ENCODE measurements at places on chromosomes 12 and 14.

DNA sequence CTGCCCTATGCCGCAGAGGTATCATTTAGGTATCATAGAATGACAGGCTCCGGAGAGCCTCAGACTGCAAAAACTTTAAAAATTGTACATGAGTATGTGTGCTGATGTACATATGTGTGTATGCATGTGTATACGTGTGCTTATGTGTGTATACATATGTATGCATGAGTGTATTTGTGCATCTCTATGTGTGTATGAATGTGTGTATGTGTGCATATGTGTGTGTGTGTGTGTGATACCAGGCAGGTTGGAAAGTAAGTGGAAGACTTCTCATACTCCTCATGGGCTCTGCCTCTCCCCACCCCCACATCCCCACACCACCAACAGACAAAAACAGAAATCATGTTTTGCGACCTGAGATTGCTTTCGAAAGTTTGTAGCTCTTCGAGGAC, 621 bp upstream of the TMEM117 start:
- peak; percentile 34 for DNase-seq

DNA sequence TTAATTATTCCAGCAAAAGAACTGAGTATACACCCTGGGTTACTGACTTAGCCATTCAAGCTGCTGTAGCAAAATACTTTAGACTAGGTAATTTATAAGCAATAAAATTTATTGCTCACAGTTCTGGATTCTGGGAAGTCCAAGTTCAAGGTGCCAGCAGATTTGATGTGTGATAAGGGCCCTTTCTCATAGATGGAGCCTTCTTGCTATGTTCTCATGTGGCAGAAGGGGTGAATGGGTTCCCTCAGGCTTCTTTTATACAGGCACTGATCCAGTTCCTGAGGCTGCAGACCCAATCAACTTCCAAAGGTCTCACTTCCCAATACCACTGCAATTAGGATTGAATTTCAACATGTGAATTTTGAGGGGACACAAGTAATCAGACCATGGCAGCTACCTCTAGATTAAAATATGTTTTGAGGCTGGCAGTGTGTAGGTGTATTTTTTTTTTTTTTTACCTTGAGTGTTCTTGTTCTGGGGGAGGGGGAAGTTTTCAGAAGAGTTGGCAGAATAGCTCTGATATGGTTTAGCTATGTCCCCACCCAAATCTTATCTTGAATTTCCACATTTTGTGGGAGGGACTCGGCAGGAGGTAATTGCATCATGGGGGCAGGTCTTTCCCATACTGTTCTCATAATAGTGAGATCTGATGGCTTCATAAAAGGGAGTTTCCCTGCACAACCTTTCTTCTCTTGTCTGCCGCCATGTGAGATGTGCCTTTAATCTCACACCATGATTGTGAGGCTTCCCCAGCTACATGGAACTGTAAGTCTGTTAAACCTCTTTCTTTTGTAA, 178.2 kb downstream of the RASSF9 start:
- no peak for DNase-seq

DNA sequence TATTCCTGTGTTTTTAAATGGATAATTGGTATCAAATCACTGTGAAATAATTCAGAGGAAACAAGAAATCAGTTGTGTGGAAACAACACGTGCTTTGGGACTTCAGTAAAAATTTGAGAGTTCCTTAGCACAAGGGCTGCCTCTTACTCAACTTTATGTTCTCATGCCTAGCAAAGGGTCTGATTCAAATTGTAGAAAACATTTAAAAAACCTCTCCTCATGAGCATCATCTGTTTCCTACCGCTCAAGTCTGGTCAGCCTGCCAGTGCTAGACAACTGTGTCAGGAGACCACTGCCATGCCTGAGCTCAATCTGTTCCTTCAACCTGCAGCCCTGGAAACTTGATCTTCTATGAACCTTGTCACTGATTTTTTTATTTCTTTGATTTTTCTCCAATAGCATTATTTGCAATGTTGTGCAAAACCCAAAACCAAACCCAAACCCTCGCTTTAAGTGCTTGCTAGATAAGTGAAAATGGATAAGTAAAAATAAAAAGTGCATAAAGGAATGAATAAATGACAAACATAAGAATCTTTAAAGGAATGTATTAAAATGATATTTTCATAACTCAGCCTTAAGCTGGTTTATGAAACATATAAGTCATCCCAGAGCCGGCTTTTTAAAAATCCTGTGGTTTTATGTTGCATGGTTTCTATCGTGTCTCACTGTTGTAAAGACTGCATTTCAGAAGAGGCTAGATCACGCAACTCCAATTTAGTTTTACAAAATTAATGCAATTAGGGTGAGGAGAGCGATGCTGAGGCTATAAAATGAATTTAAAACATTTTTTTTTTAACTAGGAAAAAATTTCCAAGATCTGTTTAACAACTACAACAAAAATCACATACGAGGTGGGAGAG, 361.2 kb upstream of the PDE3A start:
- no peak for DNase-seq

GRCh38 chr12:123250471-123251383, 17.5 kb downstream of the MTRFR start:
- DNase-seq: no peak

DNA sequence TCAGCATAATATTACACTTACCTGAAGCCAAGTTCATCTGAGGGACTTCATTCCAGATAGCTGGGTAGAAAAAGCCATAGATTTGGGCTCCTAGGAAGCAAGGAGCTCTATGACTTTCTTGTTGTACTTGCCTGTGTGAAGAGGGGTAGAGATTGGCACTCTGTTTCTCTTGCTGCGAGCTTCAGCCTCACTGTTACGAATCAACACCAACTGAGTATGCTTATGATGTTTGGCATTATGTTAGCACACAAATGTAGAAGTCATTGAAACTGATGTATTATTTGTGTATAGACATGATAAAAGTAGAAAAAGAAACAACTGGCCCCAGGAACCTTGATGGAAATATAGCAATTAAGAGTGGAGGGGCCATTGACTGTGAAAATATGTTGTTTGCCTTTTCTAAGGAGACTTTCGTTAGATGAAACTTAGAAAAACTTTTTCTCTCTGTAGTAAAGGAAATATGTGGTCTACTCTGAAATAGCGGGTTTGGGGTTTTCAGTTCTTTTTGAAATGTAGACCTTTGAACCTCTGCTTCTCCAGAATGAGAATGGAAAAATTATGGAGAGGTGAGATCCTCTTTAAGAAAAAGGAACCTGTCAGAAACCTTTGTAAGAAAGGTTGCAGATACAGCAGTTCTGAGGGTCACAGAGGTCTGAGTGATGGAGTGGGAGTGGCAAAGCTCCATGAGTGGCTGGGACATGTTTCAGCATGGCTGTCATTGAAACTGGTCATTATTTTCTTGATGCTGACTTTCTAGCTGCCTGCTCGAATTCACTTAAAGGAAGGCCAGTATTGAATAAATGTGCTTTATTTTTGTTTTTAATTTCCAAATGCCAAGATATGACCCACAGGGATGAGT, 159.9 kb downstream of the GCH1 start:
- DNase-seq: no peak

DNA sequence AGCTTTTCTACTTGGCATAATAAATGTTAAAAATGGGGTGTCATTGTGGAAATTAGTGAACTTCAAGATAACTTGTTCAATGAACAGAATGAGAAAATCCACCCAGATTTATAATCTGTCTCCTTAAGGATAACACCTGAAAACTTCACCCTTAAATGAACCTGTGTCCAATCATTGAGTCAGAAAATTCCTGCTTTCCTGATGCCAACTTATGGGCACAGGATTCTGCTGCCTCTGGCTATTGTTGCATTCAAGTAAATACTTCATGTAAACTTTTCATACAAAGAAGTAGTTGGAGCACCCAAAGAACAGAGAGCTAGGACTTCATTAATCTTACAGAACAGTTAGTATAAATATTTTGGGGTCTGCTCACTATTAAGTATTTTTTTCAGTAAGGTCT, 98.9 kb upstream of the PLEKHA5 start:
- no peak for DNase-seq

- peak; percentile 56 for DNase-seq
Observed at GRCh38 chr14:50800032-50800431, 30.9 kb downstream of the NIN start.

- DNase-seq: peak; percentile 99
Observed at GRCh38 chr14:23301288-23301968, 1.2 kb downstream of the PPP1R3E start.

DNA sequence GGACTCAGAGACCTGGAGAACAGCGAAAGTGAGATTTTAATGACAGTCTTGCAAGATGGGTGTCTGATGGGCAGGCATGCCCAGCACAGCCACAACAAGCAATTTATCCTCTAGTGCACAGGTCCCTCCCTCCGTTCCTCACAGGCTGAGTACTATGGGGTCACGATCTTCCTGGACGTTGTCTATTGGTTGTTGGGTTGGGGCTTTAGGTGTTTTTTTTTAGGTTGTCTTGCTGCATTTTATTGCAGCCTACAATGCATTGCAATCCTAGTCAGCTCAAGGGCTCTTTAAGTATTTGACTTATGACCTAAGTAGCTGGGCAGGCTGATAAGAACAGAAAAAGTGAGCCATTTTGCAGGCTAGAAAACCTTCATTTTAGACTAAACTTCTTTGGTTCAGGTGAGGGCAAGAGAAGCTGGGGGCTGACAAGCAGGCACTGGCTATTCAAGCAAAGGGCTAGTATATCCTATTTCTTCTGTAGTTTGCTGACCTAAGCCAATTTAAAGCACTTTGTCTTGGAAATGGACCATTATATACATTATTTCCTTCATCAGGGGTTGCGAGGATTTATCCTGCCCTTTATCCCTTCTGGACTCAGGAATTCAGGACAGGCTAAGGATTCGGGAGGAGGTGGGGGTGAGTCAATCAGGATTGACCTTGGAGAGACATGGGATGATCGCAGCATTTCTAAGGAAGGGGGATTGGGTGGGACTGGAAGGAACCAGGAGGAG, 6.0 kb downstream of the KRT7 start:
- DNase-seq: no peak

DNA sequence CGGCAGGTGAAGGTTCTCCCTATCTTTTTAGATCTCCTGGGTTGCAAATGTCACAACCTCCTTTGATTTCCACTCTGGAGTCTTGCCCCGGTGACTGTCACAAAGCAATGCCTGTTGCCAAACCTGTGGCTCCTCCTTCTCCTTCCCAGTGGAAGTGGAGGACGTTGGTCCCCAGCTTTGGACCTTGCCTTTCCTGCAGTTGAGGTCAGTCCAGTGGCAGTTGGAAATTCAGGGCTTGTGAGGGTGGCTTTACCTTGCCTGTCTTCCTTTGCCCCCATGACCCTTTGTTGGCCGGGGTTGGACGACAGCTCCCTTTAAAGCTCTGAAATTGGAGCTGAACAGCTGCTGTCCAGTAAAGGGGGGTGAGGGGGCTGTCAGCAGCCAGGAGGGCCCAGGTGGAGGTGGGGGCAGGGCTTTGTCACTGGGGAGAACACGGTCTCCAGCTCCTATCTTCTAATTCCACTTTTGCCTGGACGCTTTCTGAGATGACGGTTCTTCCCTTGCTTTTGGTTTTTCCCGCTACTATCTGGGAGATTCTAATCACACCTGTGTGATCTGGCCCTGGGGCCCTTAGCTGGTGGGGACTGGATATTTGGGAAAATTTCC, 4.1 kb downstream of the TEAD4 start:
- peak; percentile 22 for DNase-seq

GRCh38 chr12:67539946-67540345, 108.6 kb upstream of the DYRK2 start:
- no peak for DNase-seq

DNA sequence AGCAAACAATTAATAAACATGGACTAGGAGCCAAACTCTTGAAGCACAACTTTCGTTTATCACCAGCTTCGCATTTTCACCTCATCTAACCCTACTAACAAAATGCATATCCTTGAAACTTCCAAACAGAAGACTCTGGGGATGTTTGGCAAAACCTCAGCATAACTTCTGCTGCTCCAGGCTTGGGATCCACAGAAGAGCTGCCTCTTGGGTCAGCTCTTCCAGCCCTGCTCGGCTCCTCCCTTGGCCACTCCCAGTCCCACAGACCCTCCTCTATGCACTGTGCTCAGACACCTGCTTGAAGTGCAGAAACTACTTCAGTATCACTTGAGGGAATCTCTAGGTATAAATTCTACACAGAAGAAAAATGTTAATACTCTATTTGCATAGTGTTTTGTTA, 110.0 kb upstream of the AMIGO2 start:
- no peak for DNase-seq

- no peak for DNase-seq
Observed at GRCh38 chr14:93997082-93997481, at the start of gene CCDC197. TSS of gene CCDC197 (plus strand) at chr14:93997301. CDS start at chr14:93998132, 831 bp downstream.

DNA sequence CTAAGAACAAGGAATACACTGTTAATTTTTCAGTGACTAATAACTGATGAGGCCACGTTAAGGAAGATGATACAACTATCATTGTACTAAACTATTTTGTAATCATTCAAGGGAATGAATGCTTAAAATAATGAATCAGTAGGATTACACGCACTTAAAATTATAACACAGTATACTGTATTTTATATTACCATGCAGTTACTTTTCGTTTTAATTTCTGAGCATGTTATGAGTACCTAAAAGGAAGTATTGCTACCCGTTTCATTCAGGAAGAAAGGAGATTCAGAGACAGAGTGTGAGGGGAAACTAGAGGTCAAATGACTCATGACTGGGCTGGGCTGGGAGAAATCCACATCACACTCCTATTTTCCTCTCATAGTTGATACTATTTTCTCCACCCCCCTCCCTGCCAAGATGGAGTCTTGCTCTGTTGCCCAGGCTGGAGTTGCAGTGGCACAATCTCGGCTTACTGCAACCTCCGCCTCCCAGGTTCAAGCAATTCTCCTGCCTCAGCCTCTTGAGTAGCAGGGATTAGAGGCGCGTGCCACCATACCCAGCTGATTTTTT, 202.0 kb downstream of the PPM1H start:
- DNase-seq: peak; percentile 80

GRCh38 chr12:981961-982360, 9.1 kb upstream of the ERC1 start:
- peak; percentile 44 for DNase-seq

DNA sequence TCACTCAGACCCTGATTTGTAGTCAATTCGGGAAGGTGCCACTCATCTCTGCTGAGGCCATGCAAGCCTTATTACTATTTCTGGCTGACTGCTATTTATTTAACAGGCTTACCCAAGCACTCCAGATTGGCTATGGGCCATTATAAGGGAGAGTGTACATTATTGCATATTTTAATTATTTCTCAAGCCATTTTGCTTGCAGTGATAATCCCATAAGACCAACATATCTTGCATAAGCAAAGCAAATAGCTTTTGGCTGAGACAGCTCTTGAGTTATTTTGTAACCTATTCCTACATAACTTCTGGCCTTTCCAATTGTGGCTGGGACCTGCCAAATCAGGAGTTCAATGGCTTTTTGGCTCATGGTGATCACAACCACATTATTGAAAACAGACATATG, 509.6 kb upstream of the USP15 start:
- peak; percentile 67 for DNase-seq

- no peak for DNase-seq
Observed at GRCh38 chr14:84937016-84937415, 592.9 kb upstream of the FLRT2 start.

- no peak for DNase-seq
Observed at GRCh38 chr12:52956987-52957386, 8.1 kb downstream of the KRT18 start.

- no peak for DNase-seq
Observed at GRCh38 chr12:130169256-130169655, 7.0 kb downstream of the FZD10 start.

GRCh38 chr14:92733007-92733406, 15.4 kb downstream of the LGMN start:
- DNase-seq: no peak
